Dermis blood vessel endothelial cell (primary cell): ENCODE measurements at places on chromosomes 1 and 21. TPM values are rescaled to one million over a fixed set of nuclear protein-coding genes. Genes with fewer than 3 reads are reported as not detected.
A peak's percentile ranks its signal among the peaks of the same experiment; 100 is the strongest.

KLF17 gene
- total RNA-seq: not detected in 2 replicates

AIM2 gene
- not detected in 2 replicates for total RNA-seq

- peak; percentile 63 for DNase-seq
Observed at GRCh38 chr1:2108213-2108876, 58.1 kb downstream of the PRKCZ start.

DNA sequence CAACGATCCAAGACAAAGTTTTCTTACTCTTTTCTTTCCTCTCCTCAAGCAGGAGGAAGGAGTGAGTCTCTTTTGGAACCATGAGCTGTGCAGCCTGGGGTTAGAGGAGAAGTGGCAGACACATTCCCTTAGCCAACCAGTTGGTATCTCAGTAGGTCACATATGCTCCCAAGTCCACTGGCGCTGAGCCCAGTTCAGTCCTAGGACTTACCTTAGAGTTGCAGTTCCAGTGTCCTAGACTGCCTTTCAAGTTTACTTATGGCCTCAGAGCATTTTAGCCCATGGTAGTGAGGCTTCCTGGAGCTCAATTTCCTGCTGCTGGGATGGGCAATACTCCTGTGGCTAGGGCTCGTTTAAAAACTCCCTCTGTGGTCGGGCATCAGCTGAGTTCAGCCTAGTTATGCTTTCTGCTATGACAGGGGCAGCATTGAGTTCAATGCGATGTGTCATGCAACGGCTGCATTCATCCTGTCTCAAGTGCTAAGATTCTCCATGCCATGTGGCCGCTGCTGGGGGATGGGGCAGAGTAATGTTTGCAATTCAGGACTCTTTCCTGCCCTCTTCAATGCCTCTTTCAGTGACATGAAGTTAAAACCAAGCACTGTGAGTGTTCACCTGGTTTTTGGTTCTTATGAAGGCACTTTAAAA lies 103.8 kb downstream of the LRRC7 start:
- DNase-seq: no peak
